ENCODE measurements at places on chromosomes 16 and 17.

DNA sequence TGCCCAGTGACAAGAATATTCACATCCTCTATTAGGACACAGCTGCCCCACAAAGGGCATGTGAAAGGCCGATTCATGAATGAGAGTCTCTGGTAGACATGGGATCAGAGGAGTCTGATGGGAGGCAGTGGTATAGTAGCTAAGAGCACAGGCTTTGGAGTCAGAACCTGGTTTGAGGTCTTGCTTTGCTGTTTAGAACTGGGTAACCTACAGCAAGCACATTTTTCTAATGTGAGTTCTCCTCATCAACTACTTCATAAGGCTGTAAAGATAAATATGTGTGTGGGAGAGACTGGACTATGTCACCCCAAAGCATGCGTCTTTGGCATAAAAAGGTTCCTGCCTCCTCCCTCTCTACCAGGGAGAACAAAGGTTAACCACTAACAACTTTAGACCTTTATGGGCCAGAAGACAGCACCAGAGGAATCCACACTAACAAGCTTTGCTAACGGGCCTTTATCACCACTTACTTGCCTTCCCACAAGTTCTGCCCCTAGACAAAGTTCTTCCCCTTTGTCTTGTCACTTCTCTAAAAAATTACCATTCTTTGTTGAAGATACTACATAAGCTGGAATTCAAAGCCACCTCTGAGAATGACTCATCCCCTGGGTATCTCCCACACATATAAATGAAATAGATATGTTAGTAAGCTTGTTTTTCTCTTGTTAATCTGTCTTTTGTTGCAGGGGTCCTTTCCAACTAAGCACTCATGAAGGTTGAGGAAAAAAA is 21.1 kb downstream of the CDR2 start:
- peak; percentile 89 for DNase-seq

GRCh38 chr16:81623365-81624102 is 155.6 kb upstream of the PLCG2 start:
- DNase-seq = peak; percentile 54

GRCh38 chr17:49280061-49280460 is 49.5 kb upstream of the PHOSPHO1 start:
- no peak for DNase-seq

DNA sequence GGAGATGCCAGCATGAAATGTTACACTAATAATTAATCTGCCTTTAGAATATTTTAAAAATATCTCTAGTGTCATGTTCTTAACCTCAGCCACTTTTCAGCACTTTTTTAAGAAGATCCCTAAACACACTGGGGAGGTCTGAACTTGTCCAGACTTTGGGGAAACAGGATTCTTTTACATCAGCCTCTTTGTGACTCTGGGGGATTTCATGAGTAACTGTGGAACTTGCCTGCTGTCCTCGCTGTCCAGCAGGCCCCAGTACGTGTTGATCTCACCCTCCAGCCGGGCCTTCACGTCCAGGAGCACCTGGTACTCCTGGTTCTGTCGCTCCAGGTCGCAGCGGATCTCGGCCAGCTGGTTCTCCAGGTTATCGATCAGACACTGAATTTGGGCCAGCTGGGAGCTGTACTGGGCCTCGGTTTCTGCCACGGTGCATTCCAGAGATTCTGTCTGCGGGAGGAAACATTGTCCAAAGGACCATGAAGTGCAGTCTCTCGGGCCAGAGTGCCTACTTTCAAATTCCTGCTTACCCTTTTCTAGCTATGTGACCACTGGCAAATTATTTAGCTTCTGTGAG is 5.5 kb downstream of the KRT40 start:
- no peak for DNase-seq

GRCh38 chr17:69452664-69453260 is 38.3 kb downstream of the MAP2K6 start:
- no peak for DNase-seq

GRCh38 chr17:59859444-59860025 is 33.2 kb downstream of the TUBD1 start:
- DNase-seq = peak; percentile 73

DNA sequence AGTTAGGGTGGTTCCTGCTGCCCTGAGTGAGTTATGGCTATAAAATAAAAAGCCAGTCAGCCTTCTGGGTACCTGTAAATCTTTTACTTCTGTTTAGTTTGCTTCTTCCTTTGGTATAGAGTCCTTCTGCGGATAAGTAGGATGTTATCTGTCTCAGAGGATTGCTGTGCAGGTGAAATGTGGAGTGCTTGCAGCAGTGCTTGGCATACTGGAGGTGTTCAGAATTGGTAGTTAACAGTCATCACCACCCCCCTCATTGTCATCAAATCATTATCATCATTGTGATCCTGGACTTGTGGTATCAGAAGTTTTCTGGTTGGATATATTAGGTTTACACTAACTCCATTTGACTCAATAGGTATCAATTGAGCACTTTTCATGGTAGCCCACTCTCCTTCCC is 2.6 kb downstream of the LCMT1 start:
- DNase-seq = no peak

- no peak for DNase-seq
Observed at GRCh38 chr17:26962255-26963162, 331.4 kb upstream of the WSB1 start.

DNA sequence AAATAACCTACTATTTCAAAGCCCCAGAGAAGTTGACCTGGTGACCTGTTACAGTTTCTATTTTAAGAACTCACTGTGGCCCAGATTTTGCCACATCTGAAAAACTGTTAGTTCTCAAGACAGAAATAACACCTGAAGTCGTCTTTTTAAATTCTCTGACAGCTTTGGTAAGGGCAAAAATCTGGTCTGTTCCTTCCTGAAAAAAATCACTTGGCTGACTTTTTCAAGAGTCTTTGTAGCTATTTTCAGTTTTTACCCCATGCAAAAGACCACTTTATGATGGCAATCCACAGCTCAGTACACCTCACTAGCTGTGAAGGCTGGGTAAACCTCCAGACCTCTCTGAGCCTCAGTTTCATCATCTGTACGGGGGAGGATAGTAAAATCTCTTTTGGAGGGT is 60.7 kb upstream of the SREBF1 start:
- DNase-seq = no peak

DNA sequence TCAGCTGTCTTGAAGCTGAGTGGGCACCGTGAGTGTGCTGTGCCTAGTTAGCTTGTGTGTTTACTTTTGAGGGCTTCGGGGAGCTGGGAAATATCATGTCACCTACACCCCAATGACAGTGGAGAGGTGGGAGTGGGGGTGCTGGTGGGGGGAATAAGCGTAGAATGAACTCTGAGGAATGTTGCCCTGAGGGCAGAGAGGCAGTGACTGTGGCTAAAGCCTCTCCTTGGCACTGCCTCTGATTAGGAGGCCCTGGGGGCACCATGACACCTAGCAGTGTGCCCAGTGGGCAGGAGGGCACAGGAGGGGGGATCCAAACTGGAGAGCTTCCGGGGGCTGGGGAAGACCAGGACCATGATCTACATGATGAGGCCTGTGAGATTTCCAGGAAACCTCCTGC is 24.8 kb downstream of the CACNA1G start:
- no peak for DNase-seq

GRCh38 chr16:87382023-87382785 is 1.4 kb downstream of the FBXO31 start:
- no peak for DNase-seq

DNA sequence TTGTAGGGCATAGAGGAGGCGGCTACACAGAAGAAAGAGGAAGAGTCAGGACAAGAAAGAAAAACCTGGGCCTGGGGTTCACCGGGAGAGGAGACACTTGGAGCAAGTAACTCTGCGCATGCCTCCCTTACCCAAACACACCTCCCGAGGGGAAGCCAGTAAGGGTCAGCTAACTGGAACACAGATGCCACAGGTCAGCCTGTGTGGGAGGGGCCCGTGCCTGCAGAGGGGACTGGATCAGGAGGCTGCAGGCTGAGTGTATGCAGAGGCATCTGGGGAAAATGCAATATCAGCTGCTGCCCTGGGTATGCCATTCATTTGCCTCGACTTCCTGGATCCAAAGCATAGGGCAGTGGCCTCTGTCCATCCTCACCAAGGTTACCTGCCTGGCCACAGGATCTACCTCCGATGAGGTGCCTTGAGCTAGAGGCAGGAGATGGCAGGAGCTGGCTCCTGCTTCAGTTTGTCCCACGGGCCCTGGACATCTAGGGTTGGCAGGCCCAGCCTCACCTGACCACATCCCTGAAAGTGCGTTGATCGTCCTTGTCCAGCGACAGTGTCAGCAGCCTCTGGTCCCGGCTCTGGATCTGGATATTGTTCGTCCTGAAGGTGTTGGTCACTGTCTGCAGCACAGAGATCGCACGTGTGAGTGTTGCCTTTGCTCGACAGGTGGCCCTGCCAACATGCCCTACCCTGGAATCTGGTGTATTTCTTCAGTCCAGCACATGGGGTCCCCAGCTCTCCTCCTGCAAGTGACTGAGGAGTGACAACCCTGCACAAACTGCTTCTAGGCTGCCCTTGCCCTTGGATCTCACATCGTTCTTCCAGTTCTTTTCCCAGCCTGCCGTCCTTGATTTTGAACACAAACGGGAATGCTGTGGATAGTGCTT is 4.6 kb upstream of the MFSD6L start:
- DNase-seq = no peak

GRCh38 chr17:49730078-49730784 is 22.5 kb upstream of the SLC35B1 start:
- DNase-seq = peak; percentile 98

DNA sequence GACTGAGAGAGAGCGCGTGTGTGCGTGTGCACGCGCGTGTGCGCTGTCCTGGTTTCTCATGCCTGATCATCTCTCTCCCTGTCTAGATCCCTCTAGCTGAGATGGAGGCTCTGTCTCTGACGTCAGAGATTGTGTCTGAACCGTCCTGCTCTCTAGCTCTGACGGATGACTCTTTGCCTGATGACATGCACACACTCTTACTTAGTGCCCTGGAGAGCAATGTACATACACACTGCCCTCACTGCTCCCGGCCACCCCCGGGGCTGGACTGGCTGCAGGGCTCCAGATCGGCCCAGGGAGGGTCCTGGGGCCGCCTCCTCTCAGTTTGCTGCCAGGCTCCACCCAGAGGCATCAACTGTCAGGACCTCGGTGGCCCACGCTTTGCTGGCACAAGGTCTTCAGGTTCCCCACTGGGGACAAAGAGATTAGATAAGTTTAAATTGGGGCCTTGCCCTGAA is 13.1 kb upstream of the ABCC3 start:
- DNase-seq = no peak

DNA sequence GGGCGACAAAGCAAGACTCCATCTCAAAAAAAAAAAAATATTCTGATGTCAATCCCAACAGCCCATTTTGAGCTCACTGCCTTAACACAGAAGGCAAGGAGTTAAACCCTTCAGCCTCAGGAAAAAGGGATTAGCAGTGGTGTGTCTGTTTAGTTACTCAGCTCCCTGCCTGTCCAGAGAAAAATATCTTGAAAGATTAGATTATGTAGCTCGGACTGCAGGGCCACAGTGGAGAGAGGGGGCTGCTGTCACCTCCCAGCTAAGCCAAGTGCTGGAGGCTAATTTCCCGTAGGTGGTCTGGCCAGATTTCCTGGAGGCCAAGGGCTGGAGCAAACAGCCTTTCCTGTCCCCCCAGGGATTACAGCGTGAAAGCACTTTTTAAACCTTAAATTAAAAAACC is 50.3 kb downstream of the C16orf95 start:
- DNase-seq = no peak

GRCh38 chr17:57944908-57945307 is 10.3 kb downstream of the CUEDC1 start:
- peak; percentile 45 for DNase-seq

- DNase-seq = no peak
Observed at GRCh38 chr17:16083223-16083622, 83.6 kb downstream of the TTC19 start.

DNA sequence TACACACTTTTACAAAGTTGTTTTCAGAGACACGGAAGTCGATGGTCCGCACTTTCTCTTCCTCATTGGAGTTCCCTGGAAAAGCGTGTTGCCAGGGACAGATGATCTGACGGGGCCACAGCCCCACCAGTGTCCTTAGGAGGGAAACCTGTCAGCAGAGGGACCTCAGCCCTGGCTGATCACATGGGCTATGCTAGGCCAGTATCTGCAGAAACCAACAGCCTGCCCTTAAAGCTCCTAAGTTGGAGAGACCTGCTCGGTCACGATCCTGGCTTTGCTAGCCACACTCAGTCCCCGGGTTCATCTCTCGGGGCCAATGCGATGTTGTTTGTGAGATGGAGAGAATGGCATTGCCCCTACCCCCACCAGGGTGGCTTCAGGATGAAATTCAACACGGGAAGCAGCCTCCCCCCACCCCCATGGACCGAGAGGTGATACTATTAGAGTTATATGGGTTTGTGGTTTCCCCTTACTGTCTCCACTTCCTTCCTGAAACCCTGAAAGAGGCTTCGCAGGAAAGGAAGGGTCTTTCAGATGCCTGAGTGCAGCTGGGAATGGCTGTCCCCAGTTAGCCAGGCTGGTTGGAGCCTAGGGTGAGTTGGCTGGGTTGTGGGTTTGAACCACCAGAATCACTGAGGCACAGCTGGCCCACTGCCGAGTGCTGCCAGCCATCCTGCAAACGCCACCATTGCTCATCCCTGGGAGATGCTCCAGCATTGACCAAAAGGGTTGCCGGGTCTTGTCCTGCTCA is 16.6 kb downstream of the RMI2 start:
- DNase-seq = no peak

GRCh38 chr17:61639818-61640217 is 48.8 kb upstream of the NACA2 start:
- no peak for DNase-seq

- DNase-seq = peak; percentile 66
Observed at GRCh38 chr17:37527249-37527851, 37.7 kb downstream of the DUSP14 start.

- DNase-seq = no peak
Observed at GRCh38 chr17:4790705-4791088, 1.9 kb downstream of the GLTPD2 start.

DNA sequence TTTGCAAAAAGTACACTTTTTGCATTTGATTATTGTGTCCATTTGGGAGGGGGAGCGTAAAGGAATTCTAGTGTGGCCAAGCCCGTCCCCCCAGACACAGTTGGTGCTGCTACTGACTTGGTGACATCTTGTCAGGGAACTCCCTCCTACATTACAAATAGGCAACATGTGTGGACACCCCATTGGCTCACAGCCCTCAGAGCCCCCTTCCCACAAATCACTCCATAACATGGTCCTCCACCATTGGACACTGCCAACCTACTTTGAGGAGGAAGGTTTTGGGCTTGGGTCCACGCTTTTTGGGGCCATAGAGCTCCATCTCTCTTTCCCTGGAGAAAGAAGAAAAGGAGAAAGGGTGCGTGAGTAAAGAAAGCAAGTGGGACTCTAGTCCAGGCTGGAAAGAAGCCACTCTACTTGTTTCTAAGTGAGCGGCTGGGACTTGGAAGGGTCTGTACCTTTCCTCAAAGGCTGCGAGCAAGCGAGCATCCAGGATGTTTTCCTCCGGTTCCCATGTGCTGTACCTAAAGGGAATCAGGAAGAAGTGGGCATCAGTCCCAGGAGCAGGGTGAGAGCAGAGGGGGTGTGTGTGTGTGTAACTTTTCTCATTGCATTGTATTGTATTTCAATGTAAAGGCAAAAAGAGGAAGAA is 958 bp downstream of the CBX8 start:
- DNase-seq = no peak

All from AG10803 (cell line).